Activated CD4-positive, alpha-beta T cell treated with anti-CD3 and anti-CD28 coated beads, Interleukin-2, amount 10 ng/mL, durations not matched to agents 24 days and 14 days (primary cell): ENCODE measurements at places on chromosomes 5 and 9. TPM values are rescaled to one million over a fixed set of nuclear protein-coding genes. Genes with fewer than 3 reads are reported as not detected.
A peak's percentile ranks its signal among the peaks of the same experiment; 100 is the strongest.

DNA sequence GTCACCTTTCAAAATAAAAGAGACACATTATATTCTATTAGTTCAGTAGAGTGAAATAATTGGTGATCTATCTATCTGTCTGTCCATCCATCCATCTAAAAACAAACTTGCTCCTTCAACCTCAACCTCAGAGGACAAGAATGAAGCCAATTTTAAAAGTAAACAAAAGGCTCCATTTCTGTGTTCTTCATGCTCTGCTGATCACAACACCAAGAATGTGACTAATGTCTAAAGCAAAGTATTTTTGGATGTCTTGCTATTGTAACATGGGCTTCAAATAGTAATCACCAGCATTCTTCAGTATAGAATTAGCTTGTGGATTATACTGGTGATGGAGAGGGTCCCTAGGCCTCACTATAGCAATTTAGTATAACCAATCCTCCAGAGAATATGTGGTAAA, 1304.4 kb downstream of the MAT2B start:
- DNase-seq = no peak

ACSL6 gene
- 36.9 and 39.6 TPM in 2 replicates for total RNA-seq

- DNase-seq = no peak
Measured at GRCh38 chr5:93890657-93891056, 149.3 kb upstream of the POU5F2 start.

OR1J2 gene
- total RNA-seq = not detected in 2 replicates

DNA sequence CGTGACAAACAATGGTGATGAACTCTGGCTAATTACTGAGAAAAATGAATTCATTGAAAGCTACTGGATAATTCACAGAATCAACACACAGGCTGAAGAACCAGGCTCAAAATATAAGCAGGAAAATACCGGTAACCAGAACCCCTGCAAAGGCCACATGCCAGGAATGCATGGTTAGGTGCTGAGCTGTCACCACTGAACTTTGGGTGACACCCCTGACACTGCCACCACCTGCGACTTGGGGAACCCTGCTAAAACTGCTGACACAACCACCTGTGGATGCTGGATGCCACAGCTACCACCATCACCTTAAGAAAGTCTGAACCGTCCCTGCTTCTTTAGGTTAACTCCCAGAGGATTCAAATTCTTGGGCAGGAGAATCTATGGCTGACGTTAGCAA, 72.0 kb upstream of the NR4A3 start:
- DNase-seq = peak; percentile 30

- DNase-seq = no peak
Measured at GRCh38 chr9:116271340-116271739, 117.7 kb downstream of the PAPPA start.

DNA sequence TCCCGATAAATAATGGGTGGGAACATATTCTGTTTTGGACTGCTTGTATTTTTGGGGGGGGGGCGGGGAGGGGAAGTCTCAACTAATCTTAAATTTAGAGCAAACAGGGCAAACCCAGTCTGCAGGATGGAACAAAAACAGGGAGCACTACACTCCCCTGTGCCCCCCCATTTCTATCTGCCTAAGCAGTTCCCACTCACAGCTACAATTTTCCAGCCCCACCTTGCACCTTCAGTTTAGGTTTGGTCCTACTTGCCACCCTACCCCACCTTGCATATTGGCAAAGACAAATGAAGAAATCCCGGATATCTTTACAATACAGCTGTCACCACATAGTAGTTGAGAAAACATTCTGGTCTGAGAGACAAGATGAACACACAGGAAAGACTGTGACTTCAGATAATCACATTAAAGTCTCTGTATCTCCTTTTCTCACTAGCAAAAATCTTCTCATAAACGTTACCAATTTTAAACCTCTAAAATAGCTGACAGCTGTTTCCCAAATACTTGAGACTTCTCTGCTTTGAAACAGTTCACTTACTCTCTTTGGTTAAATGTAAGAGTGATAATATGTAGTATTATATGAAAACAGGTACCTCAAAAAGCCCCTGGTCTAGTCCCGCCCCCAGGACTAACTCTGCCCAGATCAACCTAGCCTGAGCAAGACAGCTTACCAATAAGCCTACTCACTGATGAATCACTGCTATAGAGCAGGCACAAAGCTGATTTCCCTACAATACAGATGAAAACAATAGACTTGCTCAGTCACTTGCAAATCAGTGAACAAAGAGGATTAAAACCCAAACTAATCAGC, 5.2 kb upstream of the RAPGEF6 start:
- DNase-seq = peak; percentile 75

- DNase-seq = no peak
Measured at GRCh38 chr5:73120222-73121118, at the start of gene TMEM171. Gene TMEM171, plus strand, starts transcription at chr5:73120575. Its CDS starts 2,799 bp downstream, at chr5:73123374.

DNA sequence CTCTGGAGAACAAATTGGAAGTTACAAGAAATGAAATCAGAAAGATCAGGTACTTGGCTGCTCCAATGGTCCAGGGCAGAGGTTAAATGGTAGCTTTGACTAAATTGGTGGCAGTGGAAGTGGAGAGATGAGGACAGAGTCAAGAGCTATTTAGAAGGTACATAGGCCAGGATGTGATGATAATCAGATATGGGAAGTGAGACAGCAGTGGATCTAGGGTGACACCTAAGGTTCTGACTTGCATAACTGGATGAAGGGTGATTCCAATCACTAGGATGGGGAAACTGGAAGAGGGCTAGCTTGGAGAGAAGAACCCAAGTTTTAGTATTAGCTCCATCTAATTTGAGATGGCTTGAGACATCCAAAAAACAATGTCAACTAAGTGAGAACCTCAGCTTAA, 24.0 kb upstream of the NDUFB6 start:
- no peak for DNase-seq

DNA sequence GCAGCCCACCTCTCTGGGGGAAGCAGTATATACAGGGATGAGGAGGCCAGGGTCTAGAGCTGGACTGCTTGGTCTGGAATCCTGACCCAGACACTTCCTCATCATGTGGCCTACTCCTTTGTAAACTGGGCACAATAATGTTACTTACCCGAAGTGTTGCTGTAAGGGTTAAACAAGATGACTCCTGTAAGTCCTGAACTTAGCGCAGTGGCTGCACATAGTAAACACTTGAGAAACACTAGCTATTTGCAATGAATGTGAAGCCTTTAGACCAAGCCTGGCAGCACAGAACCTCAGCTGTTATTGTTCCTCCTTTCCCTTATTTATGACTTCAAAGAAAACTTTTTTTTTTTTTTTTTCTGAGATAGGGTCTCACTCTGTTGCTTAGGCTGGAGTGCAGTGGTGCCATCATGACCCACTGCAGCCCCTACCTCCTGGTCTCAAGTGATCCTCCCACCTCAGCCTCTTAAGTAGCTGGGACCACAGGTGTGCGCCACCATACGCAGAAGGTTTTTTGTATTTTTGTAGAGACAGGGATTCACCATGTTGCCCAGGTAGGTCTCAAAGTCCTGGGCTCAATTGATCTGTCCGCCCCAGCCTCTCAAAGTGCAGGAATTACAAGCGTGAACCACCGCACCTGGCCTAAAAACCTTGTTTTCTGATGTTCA, 96.2 kb upstream of the IL6ST start:
- no peak for DNase-seq

- DNase-seq = no peak
Measured at GRCh38 chr9:113600023-113600823, 136.7 kb downstream of the RGS3 start.

ARL15 gene
- 4.5 and 7.4 TPM in 2 replicates for total RNA-seq

DNA sequence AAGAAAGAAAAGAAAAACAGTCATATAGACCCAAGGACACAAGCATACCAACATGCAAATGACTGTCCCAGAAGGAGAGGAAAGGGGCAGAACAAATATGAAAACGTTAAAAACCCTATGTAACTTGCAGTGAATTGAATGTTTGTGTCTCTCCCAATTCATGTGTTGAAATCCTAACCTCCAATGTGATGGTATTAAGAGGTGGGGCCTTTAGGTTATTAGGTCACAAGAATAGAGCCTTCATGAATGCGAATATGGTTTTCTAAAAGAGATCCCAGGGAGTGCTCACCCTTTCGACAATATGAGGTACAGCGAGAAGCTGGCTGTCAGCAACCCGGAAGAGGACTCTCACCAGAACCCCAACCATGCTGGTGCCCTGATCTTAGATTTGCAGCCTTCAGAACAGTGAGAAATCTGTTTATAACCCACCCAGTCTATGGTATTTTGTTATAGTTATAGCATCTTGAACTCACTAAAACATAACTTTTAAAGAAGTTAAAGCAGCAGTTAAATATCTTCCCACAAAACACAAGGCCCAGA, 14.0 kb downstream of the HNRNPAB start:
- no peak for DNase-seq

DRD1 gene
- 0.07 TPM in 1 of 2 replicates, not detected in the other for total RNA-seq
